ENCODE measurements at places on chromosomes 2 and 18.

- DNase-seq, result no peak
Observed at GRCh38 chr18:26515643-26516487, 32.5 kb downstream of the KCTD1 start.

DNA sequence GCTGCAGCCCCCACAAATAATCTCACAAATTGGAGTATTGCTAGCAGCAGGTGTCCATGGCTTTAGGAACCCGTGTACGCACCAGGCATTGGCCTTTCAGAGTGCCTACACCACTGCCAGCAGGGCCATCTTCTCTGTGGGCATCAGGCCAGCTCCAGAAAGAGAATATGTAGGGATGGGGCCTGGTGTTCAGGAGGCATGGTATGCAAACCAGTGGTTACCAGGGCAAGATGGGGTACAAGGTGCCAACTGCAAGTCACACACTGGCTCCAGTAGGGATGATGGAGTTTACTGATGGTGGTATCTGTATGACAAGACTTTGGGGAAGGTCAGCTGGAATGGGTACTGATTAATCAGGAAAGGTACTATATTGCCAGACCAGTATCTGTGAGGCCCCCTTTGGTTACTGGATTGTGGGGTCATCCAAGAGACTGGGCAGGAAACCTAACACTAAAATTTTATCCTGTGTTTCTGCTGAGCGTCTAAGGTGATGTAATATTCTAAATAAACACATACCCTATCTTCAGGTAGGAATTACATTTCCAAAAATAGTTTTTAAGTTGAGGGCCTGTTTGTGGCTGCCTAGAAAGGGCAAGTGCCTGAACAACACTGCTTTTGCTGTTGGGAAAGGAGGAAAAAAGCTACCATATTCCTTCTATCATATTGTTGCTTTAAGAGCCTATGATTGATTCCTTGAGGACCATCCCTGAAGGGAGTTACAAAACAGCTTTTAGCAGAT is 9.0 kb downstream of the CNOT9 start:
- no peak for DNase-seq

GRCh38 chr18:56542476-56542875 is 95.9 kb downstream of the TXNL1 start:
- DNase-seq, result no peak

DNA sequence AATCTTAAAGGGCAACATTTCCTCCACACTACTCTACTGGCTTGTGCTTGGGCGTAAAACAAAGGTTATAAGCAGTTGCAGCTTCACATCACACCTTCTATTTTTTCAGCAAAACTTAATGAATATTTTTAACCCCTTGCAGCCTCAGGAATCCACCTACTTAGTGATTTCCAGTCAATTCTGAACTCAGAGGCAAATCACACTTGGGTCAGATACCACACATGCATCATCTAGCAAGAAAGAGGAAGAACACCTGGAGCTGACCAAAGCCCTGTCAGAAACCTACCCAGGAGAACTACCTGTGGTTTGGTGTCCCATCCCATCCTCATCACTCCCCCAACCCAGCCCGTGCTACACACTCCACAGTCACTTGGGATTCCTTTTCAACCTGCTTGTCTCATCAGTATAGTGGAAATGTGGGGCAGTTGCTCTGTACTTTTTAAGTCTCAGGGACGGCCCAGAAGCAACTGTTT is 25.5 kb downstream of the PIAS2 start:
- DNase-seq, result no peak

- no peak for DNase-seq
Observed at GRCh38 chr2:239181074-239181902, 219.5 kb downstream of the HDAC4 start.

DNA sequence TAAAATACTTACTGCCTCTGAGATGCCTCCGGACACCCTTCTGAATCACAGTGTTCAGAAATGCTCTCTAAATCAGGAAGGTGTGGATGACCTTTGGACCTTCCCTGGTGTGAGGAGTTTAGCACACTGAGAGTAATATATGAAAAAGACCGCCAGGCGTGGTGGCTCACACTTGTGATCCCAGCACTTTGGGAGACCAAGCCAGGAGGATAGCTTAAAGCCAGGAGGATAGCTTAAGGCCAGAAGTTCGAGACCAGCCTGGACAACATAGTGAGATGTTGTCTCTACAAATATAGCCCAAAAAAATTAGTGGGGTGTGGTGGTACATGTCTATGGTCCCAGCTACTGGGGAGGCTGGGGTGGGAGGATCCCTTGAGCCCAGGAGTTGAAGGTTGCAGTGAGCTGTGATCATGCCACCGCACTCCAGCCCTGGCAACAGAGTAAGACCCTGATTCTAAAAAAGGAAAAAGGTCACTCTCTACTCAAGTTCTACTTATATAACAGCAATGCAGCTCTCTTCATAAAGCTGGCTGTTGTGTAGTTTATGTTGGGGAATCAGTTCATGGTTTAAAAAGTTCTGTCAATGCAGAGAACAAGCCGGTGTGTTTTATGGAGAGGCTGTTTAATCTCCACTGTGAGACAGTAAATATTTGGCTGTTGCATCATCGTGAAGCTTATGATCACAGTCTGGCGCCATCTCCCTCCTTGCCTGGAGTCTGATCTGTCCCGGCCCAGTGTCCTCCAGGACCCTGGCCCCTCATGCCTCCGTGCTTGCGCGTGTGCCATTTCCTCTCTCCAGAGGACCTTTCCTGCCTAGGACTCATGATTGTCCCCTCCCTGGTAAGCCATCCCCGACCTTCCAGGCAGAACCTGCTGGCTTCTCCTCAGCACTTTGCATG is 184.5 kb downstream of the FAM210A start:
- DNase-seq, result no peak

DNA sequence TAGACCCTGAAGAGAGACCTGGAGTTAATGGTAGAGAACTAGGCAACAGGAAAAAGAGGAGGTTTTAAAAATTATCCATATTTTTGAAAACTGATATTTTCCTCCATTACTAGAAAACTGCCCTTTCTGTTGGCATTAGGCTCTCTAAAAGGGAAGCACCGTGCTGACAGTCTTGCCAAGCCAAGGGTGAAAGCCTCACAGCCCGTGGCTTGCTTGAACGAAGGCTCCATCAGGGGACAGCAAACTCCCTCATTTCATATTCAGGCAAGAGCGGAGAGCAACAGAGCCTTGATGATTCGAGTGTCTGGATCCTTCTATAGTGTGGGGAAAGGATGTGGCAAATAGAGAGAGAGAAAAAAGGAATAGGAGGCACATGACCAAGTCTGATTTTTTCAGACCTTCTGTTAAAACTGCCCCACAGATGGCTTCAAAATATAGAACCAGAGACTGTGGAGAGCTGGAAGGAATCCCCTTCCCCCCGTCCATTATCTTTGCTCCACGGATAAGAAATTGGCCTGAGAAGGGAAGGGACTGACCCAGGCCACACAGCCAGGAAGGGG is 67.0 kb downstream of the CACNB4 start:
- DNase-seq, result no peak

- DNase-seq, result no peak
Observed at GRCh38 chr2:7692657-7693161, 775.5 kb downstream of the RNF144A start.

- no peak for DNase-seq
Observed at GRCh38 chr18:69737851-69738250, 209.8 kb downstream of the CD226 start.

DNA sequence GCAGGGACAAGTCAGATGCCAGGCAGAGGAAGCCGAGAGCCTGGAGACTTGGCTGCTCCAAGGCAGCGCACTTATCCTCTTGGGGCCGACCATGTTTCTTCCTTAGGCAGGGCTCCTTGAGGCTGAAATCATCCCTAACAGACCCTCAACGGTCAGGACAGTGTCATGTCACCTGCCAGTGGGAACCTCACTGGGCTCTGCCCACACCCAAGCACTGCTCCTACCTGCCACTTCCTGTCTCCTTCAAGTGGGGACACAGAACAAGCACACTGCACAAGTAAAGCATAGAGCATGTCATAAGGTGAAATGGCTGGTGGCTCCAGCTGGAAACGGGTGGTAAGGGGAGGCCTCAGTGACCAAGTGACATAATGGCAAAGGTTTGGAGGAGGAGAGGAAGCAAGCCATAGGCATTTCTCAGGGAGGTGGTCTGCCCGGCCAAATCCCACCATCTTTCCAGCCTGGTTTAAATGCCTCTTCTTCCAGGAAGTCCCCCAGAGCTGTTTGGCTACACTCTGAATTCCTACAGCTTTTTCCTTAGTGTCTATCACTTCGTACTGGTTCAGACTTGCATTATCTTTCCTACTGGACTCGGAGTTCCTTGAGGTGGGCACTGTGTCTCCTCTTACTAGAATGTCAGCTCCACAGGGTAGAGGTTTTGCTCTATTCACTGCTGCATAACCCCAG is 7.3 kb upstream of the ATOH8 start:
- no peak for DNase-seq

DNA sequence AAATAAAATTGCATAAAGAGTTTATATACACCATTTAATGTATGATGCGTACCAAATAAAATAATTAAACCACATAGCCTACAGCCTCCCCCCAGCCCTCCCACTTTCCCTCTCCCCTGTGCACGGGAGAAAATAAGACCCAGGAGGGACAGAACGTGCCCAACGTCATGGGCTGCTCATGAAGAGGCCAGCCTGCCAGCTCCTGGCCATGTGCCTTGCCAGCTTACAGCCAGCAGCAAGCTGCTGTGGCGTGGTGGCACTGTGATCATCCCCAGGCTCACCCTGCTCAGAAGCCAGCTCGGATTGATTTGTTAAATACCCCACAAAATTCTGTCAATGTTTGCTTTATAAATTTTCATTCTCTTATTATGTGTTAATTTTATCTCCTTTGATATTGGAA is 7.6 kb downstream of the GPR148 start:
- no peak for DNase-seq

DNA sequence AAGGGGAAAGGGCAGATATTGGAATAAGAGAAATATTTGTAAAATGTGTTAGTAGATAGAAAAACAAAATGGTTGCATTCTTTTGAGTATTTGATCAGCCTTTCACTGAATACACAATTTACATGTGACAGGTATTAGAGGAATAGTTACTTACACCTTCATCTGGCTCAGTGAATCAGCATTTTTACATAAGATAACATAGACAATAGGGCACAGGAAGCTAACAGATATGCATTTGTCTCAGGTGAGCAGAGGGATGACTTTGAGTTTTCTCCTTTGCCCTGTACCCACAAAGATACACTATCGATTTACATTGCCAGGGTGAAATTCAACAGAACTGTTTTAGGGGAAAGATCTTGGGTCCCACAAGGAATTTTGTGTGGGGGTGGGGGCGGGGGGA is 373.1 kb upstream of the NETO1 start:
- no peak for DNase-seq

DNA sequence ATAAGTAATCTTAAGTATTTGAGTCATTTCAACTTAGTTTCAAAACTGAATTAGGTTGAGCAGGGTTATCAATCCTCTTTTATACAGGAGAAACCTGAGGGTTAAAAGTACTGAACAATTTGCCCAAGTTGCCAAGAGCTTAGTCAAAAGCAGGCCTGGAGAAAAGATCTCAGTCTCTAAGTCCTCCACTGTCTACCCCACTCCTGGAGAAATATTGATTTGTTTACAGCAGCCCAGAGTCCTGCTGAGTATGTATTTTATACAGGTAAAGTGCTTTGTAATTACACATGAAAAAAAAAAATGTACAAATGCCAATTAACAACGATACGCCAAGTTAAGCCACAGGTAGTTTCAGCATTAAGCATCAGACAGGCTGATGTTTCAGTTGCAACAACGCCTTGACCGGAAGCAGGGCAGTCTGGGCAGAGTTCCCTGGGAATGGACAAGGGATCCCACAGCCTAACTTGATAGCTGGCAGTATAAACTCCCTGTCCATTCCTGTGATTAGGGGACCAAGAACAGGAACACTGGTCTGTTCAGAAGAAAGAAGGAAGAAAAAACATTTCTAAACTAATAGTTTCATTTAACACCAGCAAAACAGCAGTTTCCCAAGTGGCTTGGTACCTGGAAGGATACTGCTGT is 132.9 kb downstream of the MYO5B start:
- DNase-seq, result no peak

GRCh38 chr2:222595581-222595980 is 60.3 kb downstream of the FARSB start:
- no peak for DNase-seq

- no peak for DNase-seq
Observed at GRCh38 chr2:240426845-240427721, 8.4 kb upstream of the GPC1 start.

DNA sequence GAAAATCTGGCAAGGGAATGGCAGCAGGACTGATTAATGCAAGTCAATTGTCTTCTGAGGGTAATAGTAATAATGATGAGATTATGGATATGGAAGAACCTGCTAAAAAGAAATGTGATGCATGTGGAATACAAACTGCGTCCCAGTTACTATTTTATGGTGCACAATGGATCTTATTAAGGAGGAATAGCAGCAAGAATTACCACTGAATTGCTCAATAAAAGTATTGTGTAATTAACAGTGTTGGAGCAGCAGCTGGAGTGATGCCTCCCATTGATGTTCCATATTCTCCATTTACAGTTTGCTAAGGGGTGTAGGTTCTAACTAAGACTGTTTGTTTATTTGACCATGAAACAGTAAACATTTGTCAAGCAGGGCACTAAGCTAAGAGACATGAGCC is 167.9 kb downstream of the HRH4 start:
- DNase-seq, result no peak

DNA sequence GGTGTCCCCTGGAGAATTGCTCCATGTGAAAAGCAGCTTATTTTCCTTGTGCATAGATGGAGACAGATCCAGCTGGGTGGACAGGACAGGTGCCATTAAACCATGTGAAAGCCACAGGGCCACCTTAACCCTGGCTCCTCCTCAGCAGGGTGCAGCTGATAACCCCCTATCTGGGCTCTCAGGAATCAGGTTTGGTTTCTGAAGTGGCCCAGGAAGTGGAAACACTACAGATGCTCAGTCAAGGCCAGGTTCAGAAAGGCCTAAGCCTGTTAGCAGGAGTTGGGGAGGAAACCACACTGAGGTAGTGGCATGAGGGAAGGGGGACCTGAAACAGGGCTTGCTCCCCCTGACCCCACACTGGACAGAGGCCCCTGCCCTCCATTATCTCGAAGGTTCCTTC is 217.0 kb downstream of the SPP2 start:
- no peak for DNase-seq

GRCh38 chr2:231886071-231886681 is 40.0 kb downstream of the NPPC start:
- DNase-seq, result no peak

DNA sequence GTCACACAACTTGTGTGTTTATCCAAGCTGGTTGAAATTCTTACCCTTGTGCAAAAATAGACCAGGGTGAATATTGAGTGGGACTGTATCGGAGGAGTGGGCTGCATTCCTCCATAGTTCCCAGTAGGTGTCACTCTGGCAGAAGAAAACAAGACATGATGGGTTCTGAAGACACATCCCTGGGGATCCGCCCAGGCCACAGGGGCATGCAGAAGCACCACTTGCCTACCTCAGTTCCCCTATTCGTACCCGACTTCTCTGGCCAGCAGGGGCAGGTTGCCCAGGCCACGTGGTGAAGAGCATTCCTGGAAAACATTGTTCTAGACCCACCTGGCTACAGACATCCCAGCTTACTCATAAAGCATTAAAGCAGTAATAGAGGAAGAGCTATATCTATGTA is 168.2 kb downstream of the FAM210A start:
- no peak for DNase-seq

GRCh38 chr2:53504507-53504906 is 263.1 kb upstream of the CHAC2 start:
- DNase-seq, result no peak

GRCh38 chr18:13877157-13877556 is 38.2 kb downstream of the MC2R start:
- no peak for DNase-seq

- DNase-seq, result no peak
Observed at GRCh38 chr2:201715459-201715858, 17.0 kb upstream of the MPP4 start.
